ENCODE measurements at places on chromosomes 4 and X.
A peak's percentile ranks its signal among the peaks of the same experiment; 100 is the strongest.

DNA sequence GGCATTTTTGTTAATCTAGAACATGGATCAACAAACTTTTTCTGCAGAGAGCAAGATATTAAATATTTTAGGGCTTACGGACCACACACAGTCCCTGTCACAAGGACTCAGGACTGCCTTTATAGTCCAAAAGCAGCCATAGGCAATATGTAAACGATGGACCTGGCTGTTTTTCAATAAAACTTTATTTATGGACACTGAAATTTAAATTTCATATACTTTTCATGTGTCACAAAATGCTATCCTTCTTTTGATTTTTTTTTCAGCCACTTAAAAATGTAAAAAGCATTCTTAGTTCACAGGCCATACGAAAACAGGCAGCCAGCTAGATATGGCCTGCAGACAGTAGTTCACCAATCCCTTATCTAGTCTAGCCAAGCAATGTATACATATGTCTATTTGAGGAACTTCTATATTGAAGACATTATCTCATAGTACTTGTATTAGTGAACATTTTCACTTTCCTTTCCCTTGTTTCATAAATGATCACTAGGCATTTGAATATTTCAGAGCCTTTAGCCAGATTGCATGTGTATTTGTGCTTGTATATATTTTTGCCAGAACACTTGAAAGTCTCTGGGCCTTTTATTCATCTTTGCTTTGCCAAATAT lies 350.9 kb downstream of the RPA4 start:
- DNase-seq = no peak

DNA sequence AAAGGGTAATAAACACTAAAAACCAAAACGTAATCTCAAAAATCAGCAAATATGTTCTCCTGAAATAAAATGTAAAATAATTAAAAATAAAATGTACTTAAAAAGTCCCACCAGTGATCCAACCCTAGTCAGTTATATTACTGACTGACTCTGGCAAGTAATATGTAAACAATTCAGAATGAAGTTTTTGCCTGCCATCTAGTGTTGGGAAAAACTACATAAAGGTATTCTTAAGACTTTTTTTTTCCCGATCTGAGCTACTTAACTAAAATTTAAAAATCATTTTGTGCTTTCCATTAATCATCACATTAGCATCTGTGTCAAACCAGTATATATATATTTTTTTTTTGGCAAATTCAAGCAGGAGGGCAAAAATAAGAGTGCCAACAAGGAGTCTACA lies 24.0 kb downstream of the RCHY1 start:
- DNase-seq = no peak

DNA sequence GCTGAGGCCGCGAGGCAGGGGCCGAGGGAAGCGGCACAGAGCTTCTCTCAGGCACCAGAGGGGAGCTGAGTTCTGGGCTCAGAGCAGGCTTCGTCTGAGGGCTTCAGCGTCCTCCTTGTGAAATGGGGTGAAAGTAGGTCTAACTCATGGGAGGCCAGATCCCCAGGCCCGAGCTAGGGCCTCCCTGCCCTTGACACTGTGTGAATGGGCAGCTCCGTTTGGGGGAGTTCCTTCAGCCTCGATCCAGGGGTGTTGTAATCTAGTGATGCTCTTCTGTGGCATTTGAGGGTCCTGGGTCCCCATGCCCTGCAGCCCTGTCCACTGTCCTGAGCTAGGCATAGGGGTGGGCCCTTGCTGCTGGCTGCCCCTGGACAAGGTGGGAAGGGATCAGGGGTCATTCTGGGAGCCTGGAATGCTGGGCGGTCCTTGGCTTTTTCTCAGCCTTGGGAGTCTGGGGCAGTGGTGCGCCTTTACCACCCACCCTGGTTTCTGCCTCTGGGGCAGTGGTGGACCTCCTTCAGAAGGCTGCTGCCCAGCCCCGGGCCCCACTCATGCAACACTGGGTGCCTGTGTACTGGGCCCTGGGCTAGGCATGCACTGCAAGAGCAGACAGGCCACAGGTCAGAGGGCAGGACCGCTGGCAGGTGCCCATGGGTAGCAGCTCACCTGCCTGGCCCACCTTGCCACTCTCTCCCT lies 4.1 kb downstream of the SH3BP2 start:
- DNase-seq = no peak

DNA sequence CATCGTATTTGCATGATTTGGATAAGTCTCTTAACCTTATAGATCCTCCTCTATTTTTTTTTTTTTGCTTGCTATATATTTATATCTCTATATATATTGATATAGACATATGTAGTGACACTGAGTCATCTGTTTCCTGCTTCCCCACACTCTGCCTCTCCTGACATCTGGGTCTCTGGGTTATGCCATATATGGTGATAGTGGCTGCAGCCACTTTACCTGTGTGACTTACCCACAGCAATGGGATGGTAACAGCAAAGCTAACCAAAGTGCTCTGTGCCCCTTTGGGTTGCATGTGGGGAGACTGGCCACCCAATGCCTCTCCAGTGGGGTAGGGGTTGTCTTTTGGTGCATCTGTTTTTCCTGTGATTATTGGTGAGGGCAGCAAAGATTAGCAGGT lies 14.5 kb downstream of the CMC4 start:
- DNase-seq = no peak

GRCh38 chr4:16733509-16733908 lies 164.9 kb downstream of the LDB2 start:
- no peak for DNase-seq

DNA sequence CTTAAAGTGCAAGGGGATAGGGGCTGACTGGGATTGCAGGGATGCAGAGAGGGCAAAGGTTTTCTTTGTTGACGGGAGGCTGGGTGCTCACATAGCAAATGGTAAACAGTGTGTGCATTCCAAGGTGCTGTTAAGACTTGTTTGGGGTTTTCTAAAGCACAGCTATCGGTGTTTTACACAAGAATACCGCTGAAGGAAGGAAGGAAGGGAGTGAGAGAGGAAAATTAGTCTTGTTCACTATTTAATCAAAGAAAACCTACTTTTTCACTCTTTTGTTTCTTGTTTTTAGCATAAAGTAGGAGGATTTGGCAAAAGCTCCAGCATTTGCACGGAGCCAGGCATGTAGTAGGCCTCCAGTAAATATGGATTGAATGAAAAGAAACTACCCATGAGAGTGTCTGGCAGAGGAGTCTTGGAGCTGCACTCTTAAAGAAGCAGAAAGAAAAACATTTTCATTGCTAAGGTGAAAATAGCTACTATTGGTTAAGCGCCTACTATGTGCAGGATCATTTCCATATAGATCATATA lies 99.7 kb downstream of the FIP1L1 start:
- DNase-seq = no peak

DNA sequence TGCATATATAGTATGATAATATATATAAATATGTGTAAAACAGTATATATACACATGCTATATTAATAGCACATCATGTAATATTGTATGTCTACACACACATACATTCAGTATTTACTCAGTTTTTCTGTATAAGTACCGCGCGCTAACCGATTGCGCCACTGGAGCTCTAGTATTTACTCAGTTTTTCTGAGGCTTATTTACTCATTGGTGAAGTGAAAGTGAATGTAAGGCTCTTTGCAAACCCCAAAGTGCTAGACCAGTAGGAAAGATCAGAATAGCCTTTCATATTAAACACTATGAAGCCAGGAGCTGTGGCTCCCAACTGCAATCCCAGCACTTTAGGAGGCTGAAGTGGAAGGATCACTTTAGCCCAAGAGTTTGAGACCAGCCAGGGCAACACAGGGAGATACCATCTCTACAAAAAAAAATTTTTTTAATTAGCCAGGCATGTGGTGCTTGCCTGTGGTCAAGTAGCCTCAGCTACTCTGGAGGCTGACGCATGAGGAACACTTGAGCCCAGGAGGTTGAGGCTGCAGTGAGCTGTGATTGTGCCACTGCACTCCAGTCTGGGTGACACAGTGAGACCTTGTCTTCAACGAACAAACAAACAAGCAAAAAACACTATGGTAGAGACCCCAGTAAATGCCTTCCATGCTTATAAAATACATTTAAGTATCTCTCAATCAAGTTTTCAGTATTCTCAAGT lies 125.8 kb downstream of the KIT start:
- DNase-seq = no peak

- DNase-seq = no peak
These were observed 6.2 kb downstream of the CHIC2 start for GRCh38 chr4:54058171-54058570.

GRCh38 chr4:95651891-95652290 lies 103.1 kb upstream of the UNC5C start:
- DNase-seq = no peak

DNA sequence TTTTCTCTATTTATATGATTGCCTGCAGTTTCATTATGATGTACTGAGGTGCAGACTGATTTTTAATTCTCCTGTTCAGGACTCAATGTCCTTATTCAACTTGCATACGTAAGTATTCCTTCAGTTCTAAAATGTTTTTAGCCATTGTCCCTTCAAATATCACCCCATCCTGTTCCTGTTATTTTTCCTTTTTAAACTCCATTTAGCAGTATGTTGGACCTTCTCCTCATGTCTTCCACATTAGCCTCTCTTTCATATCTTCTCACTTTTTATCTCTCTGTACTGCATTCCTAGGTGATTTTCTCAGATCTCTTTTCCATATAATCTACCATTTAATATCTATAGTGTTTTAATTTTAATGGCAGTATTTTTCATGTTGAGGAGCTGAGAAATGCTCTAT lies 317.7 kb downstream of the NR3C2 start:
- no peak for DNase-seq

DNA sequence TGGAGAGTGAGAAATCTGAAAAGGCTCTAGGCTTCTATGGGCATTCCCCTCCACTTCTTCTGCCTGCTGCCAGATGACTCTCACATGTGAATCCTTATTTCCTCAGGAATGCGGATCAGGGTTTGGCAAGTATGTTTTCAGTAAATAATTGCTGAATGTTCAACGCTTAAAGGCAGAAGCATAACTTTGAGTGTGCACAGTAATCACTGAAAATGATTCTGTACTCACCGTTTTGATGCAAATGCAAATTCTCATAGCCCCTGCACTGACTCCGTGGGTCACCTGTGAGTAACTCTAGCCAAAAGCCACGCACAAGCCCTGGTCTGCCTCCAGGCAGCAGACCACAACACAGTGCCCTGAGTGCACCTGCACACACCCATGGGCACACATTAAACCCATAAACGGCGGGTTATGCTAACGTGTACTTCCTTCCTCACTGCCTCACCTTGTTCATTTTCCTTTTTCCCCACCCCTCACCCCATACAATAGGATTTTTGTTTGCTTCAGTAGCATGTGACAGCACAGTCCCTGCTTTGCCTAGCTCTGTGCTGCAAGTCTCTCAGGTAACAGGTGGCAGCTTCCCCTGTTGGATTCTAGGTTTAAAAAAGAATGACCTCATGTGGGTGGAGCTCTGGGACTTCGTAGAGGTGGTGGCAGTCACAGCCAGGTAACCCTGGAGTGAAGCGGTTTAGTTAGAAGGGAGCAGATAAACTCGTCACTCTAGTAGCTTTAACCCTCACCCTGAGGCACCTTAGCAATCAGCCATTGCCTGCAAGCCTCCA lies at the start of gene ARHGEF38:
TSS of gene ARHGEF38 (plus strand) at position 656 of the 782 bp plus-strand sequence. CDS start 146 bp downstream, outside the sequence.
- no peak for DNase-seq

DNA sequence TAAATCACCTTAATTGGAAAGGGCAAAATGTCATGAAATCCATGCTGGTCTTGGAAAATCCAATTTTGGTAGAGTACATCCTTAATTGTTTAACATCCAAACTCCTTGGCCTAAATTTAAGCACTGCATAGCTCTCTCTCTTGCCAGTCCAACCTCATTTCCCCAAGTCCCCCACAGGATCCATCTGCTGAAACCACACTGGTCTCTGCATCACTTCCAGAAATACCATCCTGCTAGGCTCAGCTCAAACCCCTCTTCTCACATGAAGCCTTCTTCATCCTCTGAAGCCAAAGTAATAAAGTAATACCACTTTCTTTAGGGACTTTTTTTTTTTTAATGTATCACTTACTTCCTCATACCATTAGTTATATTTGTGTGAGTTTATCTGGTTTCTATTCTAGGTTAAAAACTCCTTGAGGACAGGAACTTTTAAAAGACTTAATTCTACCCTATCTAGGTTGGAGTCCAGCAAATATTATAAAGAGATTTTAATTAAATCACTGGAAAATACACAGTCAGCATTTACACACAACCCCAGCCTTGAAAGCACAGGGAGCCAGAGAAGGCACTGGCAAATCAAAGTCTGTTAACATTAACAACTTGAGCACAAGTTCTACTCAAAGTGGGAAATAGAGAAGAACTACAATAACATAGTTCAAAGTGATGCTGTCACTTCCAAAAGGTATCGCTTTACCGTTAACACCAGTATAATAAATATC lies 16.7 kb upstream of the KLF3 start:
- DNase-seq = no peak

DNA sequence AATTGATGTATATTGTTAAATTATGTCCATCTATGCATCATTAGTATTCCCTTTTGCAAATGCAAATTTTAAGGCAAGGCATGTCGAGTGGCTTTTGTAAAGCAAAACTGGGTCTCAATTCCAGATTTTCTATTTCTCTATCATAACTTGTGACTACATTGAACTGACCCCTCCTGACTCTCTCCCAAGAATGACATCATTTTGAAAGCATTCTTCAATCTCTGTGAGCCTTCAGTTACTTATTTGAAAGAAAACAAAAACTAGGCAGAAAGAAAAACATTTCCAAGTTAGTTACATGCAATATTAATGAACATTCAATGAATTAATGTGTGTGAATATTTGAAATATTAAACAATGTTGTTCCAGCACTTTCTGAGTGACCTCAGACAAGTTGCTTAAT lies 314.3 kb upstream of the CLNK start:
- no peak for DNase-seq

- no peak for DNase-seq
These were observed 82.0 kb downstream of the HAUS3 start for GRCh38 chr4:2159931-2160330.

GRCh38 chr4:73944061-73944875 lies 37.6 kb downstream of the PF4 start:
- peak; percentile 6 for DNase-seq

- DNase-seq = no peak
These were observed 2.7 kb downstream of the PPARGC1A start for GRCh38 chr4:23887173-23887572.

DNA sequence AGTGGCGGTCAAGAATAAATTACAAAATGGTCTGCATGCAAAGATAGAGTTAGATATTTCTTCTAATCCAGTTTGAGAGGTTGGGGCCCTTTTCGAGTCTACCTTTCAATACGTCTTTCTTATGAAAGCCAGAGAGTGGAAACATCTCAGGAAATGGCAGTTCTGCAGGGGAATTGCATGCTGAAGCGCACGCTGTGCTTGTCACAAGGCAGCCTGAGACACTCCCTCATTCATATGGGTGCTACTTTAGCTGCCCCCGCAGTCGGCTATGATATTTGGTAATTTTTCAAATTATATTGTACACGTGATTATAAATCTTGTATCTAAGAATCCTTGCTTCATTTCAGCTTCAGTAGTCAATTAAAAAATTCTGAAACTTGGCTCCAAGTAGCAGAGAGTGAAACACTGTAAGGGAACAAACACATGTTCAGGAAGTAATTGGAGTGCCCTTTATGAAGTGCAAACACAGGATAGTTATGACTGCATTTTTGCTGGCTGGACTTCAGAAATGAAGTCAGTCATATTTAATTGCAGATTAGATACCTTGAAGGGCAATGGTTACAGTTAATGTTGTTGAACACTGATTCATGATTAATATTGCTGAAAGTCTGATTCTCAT lies 145.5 kb upstream of the NAP1L5 start:
- DNase-seq = no peak

- DNase-seq = no peak
These were observed 7.8 kb upstream of the HPSE start for GRCh38 chr4:83342476-83342875.
